GM04503 (cell line): ENCODE measurements at places on chromosomes 5 and 9.

- no peak for DNase-seq
Observed at GRCh38 chr5:10596886-10597451, 33.1 kb downstream of the ANKRD33B start.

DNA sequence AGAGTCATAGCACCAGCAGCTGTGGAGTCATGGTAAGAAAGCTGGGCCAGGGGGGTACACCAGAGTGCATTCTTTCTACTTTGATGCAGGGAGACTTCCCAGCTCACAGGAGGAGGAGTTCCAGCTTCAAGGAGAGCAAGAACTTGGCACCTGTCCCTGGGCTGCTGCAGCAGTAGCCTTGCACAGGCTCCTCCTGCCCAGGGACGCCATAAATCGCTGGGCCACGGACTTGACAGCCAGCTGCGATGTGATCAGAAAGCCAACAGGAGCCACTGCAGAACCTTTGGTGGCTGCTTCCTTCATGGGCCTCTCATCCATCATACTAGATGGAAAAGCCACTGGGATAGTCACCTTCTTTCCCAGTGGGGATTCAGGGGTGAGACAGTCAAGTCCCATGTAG lies 234.7 kb downstream of the NMUR2 start:
- DNase-seq: no peak

- DNase-seq: no peak
Observed at GRCh38 chr9:18215626-18216025, 258.3 kb upstream of the ADAMTSL1 start.

DNA sequence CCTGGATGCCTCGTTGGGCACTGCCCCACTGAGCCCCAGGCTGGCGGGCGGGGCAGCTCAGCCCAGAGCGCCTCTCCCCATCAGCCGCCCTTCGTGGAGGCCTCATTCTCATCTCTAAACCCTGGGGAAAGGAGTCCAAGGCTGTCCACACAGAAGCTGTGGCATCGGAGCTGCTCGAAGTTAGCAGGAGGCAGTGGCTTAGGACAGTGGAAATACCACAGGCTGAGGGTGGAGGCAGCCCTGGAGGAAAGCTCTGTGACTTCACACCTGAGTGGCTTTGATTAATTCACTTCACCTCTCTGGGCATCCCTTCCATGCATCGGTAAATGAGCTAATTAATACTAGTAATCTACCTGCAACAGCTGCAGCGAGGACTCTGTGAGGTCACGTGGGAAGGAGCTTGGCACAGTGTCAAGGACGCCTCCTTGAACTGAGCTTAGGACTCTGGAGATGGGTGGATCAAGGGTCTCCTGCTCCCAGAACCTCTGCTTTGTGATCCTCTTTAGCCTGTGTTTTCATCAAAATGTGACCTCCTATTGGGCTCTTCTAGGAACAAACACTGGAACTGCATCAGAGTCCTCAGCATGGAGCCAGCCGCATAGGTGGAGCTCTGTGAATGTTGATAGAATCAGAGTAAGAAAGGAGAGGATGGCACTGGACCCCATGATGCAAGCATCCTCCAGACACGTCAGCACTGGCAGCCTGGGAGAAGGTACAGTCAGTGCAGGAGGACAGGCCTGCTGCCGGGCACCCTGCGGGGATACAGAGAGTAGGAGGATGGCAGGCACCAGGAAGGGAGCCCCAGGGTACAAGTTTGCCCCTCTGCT lies 842 bp upstream of the ANGPTL2 start:
- no peak for DNase-seq

GRCh38 chr5:165349735-165350134 lies 1844.3 kb downstream of the MAT2B start:
- DNase-seq: no peak
